ENCODE measurements at places on chromosomes 13 and 19. TPM values are rescaled to one million over a fixed set of nuclear protein-coding genes. Genes with fewer than 3 reads are reported as not detected.
A peak's percentile ranks its signal among the peaks of the same experiment; 100 is the strongest.

- no peak overlapping the region for H3K27ac ChIP-seq
- H3K4me1 ChIP-seq: no peaks in the 10 kb centered on the region
- H3K4me3 ChIP-seq: no peak overlapping the region
- H3K36me3 ChIP-seq: no peaks in the 10 kb centered on the region
Observed at GRCh38 chr13:53408847-53409568, 380.4 kb downstream of the OLFM4 start.

GRCh38 chr13:22757530-22758120 is 423.2 kb upstream of the SGCG start:
- H3K27ac ChIP-seq: no peak overlapping the region
- H3K4me1 ChIP-seq: no peaks in the 10 kb centered on the region
- DNase-seq: no peak
- no peak overlapping the region for H3K4me3 ChIP-seq

DNA sequence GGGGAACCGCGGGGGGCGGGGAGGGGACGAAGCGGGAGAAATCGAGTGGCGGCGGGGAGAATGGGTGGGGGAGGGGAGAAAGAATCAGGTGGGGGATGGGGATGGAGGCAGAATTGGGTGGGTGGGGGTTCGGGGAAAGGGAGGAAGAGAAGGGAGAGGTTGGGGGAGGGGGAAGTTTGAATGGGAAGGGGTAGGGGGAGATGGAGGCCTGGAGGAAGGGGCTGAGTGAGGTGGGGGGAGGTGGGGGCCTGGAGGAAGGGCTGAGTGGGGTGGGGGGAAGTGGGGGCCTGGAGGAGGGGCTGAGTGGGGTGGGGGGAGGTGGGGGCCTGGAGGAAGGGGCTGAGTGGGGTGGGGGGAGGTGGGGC is 403 bp upstream of the ADAMTS10 start:
- H3K27ac ChIP-seq: peak overlapping the region; percentile 86
- peaks cover 19% of the 10 kb centered on the region for H3K4me1 ChIP-seq
- H3K36me3 ChIP-seq: no peaks in the 10 kb centered on the region
- DNase-seq: no peak

GRCh38 chr13:105463011-105463501 is 1072.4 kb downstream of the EFNB2 start:
- no peaks in the 10 kb centered on the region for H3K27me3 ChIP-seq
- H3K27ac ChIP-seq: no peak overlapping the region
- H3K4me1 ChIP-seq: no peaks in the 10 kb centered on the region
- H3K4me3 ChIP-seq: no peak overlapping the region
- H3K36me3 ChIP-seq: no peaks in the 10 kb centered on the region

GRCh38 chr13:80533175-80533574 is 192.2 kb upstream of the SPRY2 start:
- H3K36me3 ChIP-seq: no peaks in the 10 kb centered on the region
- no peak for DNase-seq
- no peak overlapping the region for H3K4me3 ChIP-seq
- H3K27ac ChIP-seq: no peak overlapping the region

DNA sequence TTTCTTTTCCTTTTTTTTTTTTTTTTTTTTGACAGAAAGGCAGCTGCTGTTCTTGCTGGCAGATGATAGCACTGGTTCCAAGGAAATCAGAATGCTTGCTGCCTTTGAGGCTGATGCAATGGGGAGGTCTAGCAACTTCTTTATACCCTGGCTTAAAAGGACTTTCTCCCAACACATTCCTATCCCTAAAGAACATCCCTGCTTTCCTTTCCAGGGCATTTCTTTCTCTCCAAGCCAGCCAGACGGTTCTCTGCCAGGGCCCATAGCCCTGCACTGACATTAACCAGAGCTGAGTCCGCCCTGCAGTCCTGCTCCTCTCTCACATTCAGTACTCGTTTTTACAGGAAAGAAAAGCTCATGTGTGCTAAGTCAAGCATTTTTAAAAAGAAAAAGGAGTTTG is 133.9 kb upstream of the WASF3 start:
- H3K4me3 ChIP-seq: no peak overlapping the region
- peaks cover 14% of the 10 kb centered on the region for H3K4me1 ChIP-seq
- H3K36me3 ChIP-seq: no peaks in the 10 kb centered on the region
- no peaks in the 10 kb centered on the region for H3K27me3 ChIP-seq
- no peak for DNase-seq

DNA sequence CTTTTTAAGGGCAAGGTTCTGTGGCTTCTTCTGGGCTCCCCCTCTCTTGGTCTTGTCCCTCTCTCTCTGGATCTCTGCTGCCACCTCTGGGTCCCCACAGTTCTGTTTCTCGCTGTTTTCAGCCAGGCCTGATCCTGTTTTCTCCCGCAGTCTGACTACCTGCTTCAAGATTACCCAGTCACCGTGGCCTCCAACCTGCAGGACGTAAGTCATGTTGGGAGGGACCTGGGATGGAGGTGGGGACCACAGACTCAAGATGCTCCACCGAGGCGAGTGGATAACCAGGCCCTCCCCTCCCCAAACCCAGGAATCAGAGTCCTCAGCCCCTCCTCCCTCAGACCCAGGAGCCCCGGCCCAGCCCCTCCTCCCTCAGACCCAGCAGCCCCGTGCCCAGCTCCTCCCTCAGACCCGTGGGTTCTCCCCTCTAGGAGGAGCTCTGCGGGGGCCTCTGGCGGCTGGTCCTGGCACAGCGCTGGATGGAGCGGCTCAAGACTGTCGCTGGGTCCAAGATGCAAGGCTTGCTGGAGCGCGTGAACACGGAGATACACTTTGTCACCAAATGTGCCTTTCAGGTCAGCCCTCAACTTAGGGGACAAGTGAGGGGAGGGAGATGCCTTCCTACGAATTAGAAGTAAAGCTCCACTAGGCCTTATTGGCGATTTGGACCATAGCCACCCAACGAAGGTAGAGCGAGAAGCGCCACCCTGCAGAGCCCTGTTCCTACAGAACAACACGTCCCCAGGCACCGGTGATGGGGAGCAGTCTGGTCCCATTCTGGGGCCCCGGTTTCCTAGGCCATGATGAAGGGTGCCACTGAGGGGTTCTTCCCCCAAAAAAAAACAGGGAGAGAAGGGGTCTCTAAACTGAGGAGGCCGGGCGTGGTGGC is 2.2 kb downstream of the FLT3LG start:
- no peaks in the 10 kb centered on the region for H3K36me3 ChIP-seq
- H3K4me1 ChIP-seq: peaks cover 47% of the 10 kb centered on the region
- no peak for DNase-seq
- H3K4me3 ChIP-seq: no peak overlapping the region

DNA sequence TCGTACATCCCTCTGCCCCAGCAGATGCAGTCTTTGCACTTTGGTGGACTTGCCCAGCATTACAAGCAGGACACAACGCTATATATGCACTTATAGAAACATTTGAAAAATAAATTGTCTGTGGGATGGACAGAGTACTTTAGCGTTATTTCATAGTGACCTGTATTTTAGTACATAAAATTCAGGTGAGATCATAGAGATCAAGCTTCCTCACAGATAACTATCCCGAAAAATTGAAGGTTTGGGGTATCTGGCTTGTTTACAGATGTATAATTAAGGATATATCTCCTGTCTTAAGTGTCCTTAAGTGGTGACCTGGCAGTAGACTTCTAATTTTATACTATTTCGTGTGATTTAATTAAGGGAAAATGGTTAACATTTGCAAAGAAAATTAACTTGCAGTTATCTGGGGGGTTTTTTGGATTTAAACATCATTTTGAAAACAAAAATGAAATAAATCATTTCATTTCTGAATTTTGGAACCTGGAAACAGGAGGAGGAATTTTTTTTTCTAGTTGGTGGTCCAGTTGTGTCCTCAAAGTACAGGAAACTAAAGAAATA is 977 bp upstream of the MAB21L1 start:
- H3K4me1 ChIP-seq: no peaks in the 10 kb centered on the region
- H3K36me3 ChIP-seq: no peaks in the 10 kb centered on the region
- DNase-seq: no peak
- H3K4me3 ChIP-seq: no peak overlapping the region
- H3K27ac ChIP-seq: no peak overlapping the region
- peaks cover 4% of the 10 kb centered on the region for H3K27me3 ChIP-seq

DNA sequence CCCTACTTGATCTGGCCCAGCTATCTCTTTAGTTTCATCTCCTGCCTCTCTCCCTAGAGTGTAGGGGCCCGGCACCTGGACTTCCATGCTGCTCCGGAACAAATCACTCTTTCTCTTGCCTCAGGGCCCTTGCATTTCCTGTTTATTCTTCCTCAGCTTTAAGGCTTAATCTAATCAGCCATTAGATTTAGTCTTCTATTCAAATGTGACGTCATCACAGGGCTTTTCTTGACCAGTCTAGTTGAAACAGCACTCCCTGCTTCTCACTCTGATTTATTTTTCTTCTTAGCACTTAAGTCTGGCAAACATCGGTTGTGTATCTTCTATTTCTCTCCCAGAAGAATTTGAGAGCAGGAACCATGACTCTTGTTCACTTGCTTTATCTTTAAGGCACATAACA is 564.1 kb downstream of the EFNB2 start:
- H3K4me3 ChIP-seq: no peak overlapping the region
- no peak overlapping the region for H3K27ac ChIP-seq
- H3K27me3 ChIP-seq: no peaks in the 10 kb centered on the region
- no peaks in the 10 kb centered on the region for H3K36me3 ChIP-seq
- no peak for DNase-seq

- H3K4me3 ChIP-seq: no peak overlapping the region
- no peaks in the 10 kb centered on the region for H3K36me3 ChIP-seq
- H3K27me3 ChIP-seq: no peaks in the 10 kb centered on the region
- no peak for DNase-seq
- H3K4me1 ChIP-seq: peaks cover 9% of the 10 kb centered on the region
Observed at GRCh38 chr19:17855280-17856152, 4.2 kb upstream of the RPL18A start.

- no peaks in the 10 kb centered on the region for H3K27me3 ChIP-seq
- H3K36me3 ChIP-seq: no peaks in the 10 kb centered on the region
- no peaks in the 10 kb centered on the region for H3K4me1 ChIP-seq
- H3K4me3 ChIP-seq: no peak overlapping the region
- no peak overlapping the region for H3K27ac ChIP-seq
- no peak for DNase-seq
Observed at GRCh38 chr13:51523082-51523518, 61.2 kb upstream of the WDFY2 start.

- no peak for DNase-seq
- no peaks in the 10 kb centered on the region for H3K4me1 ChIP-seq
- H3K36me3 ChIP-seq: no peaks in the 10 kb centered on the region
- H3K27me3 ChIP-seq: no peaks in the 10 kb centered on the region
- H3K4me3 ChIP-seq: no peak overlapping the region
Observed at GRCh38 chr13:93698016-93698613, 471.5 kb downstream of the GPC6 start.

GRCh38 chr13:44231786-44232516 is 141.7 kb upstream of the SERP2 start:
- H3K4me1 ChIP-seq: peaks cover 49% of the 10 kb centered on the region
- no peaks in the 10 kb centered on the region for H3K27me3 ChIP-seq
- no peak overlapping the region for H3K4me3 ChIP-seq
- no peak for DNase-seq
- H3K36me3 ChIP-seq: no peaks in the 10 kb centered on the region
- peak overlapping the region; percentile 61 for H3K27ac ChIP-seq

DNA sequence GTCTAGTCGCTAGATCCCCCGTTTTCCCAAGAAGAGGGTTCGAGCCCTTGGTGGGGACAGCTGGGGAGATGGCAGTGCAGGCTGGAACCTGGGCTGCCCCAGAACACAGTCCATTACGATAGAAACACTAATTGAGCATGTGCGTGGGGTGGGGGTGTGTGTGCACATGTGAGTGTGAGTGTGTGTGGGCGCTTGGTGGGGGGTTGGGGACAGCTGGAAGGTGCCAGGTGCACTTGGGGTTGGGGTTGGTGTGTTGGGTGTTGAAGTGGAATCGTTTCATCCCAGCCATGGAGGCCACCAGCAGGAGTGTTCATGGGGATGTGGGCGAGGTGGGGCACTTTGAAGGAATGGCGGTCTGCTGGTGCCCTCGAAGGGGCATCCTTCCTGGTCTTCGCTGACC is 18.1 kb upstream of the NPAS1 start:
- H3K27me3 ChIP-seq: no peaks in the 10 kb centered on the region
- H3K36me3 ChIP-seq: peaks cover 5% of the 10 kb centered on the region
- peaks cover 13% of the 10 kb centered on the region for H3K4me1 ChIP-seq
- H3K27ac ChIP-seq: no peak overlapping the region

DNA sequence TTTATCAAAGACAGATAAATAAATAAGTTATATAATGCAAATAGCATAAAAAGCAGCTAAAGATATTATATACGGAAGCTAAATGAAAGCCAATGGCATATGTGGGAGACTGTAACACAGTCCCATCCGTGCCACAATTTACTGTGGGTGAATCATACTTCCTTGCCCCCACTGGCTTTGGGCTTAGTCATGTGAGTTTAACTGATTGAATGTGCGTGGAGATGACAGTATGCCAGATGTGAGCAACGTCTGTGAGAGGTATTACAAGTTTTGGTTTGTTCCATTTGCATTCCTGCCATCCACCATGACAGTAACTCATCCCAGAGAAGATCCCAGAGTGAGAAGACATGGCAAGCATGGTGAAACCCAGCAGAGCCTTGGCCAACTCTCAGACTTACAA is 340.0 kb downstream of the SUCLA2 start:
- DNase-seq: no peak
- no peak overlapping the region for H3K4me3 ChIP-seq
- no peaks in the 10 kb centered on the region for H3K36me3 ChIP-seq
- no peaks in the 10 kb centered on the region for H3K4me1 ChIP-seq
- no peaks in the 10 kb centered on the region for H3K27me3 ChIP-seq

DNA sequence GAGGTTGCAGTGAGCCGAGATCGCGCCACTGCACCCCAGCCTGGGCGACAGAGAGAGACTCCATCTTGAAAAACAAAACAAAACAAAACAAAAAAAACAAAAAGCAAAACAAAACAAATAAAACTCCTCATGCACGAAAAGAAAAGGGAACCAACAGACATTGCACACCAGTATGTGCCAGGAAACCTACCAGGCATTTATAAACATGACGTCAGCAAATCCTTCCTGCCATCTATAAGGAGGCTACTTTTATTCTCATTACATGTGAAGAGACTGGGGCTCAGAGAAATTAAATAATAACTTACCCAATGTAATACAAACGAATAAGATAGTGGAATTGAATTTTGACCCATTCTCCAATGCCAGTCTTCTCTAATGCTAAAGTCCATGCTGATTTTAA is 197.2 kb downstream of the NUFIP1 start:
- no peaks in the 10 kb centered on the region for H3K36me3 ChIP-seq
- no peak overlapping the region for H3K4me3 ChIP-seq
- no peaks in the 10 kb centered on the region for H3K4me1 ChIP-seq
- no peaks in the 10 kb centered on the region for H3K27me3 ChIP-seq

- H3K27me3 ChIP-seq: no peaks in the 10 kb centered on the region
- H3K4me3 ChIP-seq: no peak overlapping the region
- no peak for DNase-seq
- H3K36me3 ChIP-seq: no peaks in the 10 kb centered on the region
- no peak overlapping the region for H3K27ac ChIP-seq
Observed at GRCh38 chr13:101354895-101355294, 61.4 kb downstream of the NALCN start.

Gene LENG8
- total RNA-seq: 22.9 TPM

Gene DCUN1D2
- 6.8 TPM for total RNA-seq

Gene C13orf42
- total RNA-seq: not detected
